Mucosa of descending colon (tissue), 3 donors: ENCODE measurements at places on chromosomes 1 and 21. TPM values are rescaled to one million over a fixed set of nuclear protein-coding genes. Genes with fewer than 3 reads are reported as not detected.

Gene SPATA45
- not detected for total RNA-seq

Gene CFHR4
- total RNA-seq: not detected

Gene OR2T11
- total RNA-seq: not detected

DNA sequence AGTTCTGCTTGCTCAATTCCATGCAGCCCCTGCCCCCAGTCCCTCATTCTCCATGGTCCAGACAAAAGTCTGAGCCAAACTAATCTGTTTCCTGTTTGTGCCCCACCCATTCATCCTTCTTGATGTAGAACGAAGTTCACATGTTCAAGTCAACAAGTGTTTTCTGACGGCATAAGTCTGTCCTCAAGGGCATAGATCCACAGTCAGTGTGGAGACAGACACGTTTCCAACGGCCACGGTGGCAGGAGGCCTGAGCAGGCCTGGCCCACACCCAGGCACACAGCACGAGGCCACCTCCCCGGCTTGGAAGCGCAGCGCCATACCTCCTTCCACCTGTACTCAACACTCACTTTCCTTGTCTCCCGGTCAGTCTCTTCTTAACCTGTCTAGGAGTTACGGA lies 16.1 kb downstream of the ADORA1 start:
- no peak for DNase-seq

DNA sequence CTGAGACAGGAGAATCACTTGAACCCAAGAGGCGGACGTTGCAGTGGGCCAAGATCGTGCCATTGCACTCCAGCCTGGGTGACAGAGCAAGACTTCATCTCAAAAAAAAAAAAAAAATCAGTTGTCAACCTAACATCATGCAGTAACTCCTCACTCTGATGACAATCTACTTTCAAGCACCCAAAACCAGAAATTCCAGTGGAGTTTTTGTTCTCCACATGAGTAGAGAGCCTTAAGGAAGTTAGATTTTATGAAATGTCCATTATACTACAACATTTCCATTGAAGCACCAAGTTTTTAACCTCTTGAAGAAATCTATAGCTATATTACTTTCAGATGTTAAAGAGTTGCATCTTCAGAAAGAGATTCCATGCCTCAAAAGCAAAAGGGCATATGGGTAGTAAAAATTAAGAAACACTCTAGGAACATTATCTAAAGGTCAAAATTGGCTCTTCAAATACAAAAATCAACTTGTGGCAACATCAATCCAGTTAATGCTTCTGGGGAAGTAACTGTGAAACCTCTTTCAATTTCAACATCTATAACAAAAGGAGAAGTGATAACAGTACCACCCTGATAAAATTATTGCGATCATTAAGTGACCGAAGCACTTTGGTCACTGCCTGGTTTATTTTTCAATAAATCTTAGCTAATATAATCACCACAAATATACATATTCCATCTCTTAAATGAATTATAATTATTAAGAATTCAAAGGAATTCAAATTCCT lies 7.7 kb downstream of the LPGAT1 start:
- DNase-seq: no peak

DNA sequence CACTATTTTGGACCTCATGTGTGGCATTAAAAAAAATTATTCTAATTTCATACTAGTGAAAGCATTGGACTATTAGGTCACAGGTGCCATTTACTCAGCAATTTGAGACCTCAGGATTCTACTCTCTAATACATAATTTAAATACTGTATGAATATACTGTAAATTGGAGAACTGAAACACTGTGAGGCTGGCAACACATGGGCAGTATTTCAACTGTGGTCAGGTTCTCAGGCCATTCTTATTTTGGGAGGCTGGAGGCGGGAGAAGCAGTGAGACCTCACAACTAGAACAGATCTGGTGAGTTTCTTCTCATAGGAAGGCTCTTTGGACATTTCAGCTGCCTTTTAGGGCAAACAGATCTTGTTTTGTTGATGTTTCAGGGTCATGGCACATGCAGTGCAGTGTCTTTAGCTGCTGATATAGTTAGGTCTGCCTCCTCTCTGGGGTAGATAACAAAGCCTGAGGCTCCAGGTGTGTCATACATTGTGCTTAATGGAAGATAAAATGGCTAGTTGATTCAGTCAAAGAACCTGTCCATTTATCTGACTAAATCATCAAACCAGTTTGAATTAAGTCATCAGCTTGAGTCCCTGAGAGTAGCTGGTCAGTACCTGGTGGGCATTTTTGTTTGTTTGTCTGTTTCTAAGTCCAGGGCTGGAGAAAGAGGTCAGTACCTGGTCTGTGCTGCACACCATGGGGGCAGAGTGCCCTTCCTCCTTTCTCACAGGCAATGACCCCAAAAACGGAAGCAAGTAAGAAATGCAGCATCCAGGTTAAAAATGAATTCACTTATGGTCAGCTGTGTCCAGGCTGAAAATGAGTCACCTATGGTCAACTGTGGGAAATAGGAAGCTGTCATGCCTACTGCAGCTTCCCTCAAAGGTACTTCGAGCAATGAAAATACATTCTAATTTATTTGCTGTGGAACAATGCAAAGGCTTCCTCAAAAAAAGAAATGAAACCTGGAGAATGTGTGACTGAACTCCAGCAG lies 216.2 kb downstream of the SDCCAG8 start:
- no peak for DNase-seq

- DNase-seq: no peak
Measured at GRCh38 chr1:75198761-75199160, 64.6 kb downstream of the LHX8 start.

DNA sequence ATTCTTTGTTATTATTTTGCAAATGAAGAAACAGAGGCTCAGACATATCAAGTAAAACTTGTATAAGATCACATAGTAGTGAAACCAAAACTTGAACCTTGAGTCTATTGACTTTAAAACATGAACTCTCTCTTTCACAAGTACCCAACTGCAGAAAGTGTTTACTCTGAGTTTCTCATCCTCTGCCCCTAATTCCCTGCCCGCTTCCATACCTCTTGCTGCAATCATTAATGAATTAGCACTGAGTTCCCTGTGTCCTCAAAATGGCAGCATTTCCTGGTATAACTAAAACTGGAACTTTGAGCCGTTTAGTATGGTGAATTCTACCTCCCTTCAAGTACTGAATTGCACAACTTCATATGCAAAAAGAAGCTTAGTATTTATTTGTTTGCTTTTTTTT lies 147.7 kb upstream of the DNAH14 start:
- no peak for DNase-seq

GRCh38 chr1:220900842-220901241 lies 21.6 kb downstream of the HLX start:
- no peak for DNase-seq
